Stimulated activated CD8-positive, alpha-beta memory T cell treated with anti-CD3 and anti-CD28 coated beads, Interleukin-15, amount 100 ng/mL, for 4 hours (primary cell): ENCODE measurements at places on chromosomes 2 and 18.

DNA sequence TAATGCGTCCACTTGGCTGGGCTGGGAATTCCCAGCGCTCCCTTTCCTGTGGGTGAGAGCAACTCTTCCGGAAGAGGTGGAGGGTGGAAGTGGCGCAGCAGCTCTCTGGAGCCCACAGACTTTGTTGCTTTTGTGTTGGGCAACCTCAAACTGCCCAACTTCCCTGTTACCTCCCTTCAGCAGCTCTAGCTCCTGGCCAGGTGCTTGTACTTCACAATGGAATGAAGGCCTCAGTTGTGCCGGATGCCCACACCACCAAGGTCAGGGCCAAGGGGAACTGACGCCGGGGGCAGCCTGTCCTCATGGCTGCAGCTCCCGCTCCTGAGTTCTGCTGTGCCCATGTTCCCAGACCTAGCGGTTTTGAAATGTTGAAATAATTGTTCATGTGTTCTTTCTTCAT, 322.9 kb downstream of the GALR1 start:
- no peak for DNase-seq

- DNase-seq: no peak
Observed at GRCh38 chr2:1995987-1996386, 251.7 kb upstream of the PXDN start.

DNA sequence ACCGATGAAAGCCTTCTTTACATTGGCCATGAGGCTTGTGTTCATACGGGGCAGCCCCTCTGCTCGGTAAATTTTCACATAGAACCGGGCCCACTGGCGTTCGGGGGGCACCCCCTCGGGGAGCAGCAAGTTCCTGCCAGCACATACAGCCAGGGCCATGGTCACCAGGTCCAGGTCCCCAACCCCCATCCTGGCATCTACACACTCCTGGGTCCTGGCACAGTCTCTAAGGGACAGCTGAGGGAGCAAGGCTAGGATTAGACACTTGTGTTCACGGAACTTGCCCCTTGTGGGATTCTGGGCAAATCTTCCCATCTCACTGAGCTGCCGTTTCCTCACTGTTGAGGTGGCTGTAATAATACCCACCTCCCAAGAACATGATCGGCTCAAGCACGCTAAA, 5.6 kb upstream of the OTOF start:
- DNase-seq: no peak

GRCh38 chr2:48883661-48884060, 128.1 kb upstream of the LHCGR start:
- DNase-seq: no peak

DNA sequence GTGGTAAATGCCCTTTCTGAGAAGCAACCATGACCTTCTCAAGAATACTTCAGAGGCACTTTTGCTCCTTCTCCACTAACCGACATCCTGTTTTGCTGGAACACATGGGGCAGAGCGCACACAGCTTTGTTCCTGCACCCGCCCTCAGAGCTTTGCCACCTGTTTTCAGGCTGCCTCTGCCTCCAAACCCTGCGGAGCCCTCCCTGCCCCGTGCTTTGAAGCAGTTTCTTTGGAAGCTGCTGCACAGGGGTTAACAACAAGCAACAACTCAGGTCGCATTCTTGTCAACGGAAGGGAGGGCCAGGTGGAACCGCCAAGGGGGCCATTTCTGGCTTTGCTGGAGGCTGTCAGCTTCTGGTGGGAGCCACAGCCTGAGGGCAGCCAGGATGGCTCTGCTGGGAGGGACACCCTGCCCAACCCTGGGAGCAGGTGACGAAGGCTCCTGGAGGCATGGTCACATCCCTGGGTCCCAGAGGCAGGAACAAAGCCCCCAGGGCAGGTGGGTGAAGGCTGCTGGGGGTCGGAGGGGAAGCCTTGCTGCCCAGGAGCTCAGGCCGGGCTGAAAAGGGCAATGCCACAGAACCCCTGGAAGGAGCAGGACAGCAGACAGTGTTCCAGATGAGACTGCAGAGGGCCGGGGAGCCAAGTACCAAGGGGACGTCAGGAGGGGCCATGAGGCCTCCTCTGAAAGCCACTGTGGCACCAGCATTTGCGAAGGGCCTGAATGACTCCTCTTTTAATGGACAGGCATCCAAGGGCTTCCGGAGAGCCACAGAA, 46.8 kb downstream of the MRPS5 start:
- no peak for DNase-seq

- no peak for DNase-seq
Observed at GRCh38 chr2:76793647-76794334, 728.4 kb downstream of the LRRTM4 start.

DNA sequence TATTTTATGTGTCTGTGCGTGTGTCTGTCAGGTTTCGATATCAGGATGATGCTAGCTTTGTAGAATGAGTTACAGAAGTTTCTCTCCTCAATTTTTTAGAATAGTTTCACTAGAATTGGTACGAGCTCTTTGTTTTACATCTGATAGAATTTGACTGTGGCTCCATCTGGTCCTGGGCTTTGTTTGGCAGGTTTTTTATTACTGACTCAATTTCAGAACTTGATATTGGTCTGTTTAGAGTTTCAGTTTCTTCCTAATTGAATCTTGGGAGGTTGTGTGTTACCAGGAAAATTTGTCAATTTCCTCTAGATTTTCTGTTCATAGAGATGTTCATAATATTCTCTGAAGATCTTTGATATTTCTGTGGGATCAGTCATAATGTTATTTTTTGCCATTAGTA, 289.4 kb upstream of the COL3A1 start:
- no peak for DNase-seq

DNA sequence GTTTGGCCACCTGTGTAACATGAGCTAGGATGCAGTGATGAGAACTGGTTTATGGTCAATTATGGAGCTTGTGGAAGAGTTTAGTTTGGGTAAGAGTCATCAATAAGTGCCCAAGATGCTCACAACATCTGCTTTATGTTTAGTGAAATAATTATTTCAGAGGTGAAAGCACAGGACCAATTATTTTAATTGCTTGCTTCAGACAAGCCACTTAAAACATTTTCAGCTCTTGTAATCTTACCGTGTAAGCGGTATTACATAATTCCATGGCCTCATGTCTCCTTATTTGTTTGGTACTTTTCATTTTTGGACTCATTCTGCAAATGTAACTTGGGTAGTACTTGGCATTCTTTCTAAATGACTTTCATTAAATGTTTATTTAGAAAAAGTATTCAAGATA, 5.4 kb downstream of the B3GNT2 start:
- no peak for DNase-seq

DNA sequence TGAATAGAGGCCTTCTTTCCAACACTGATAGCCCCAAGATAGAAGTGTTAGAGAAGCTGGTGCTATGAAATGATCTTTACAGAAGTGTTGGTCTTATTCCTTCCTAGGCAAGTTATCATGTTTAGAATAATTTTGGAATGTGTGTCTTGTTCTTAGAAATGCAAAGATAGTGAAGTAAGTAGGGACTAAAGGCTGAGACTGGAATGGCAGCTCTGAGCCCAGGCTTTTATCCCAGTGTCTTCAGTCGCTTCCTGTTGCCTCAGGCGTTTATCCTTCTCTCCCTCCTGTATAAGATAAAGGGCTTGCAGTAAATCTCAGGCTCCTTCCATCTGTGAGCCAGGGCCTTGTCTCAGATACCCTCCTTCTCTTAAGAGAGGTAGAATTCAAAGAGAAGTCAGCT, 218.1 kb downstream of the TPGS2 start:
- no peak for DNase-seq

DNA sequence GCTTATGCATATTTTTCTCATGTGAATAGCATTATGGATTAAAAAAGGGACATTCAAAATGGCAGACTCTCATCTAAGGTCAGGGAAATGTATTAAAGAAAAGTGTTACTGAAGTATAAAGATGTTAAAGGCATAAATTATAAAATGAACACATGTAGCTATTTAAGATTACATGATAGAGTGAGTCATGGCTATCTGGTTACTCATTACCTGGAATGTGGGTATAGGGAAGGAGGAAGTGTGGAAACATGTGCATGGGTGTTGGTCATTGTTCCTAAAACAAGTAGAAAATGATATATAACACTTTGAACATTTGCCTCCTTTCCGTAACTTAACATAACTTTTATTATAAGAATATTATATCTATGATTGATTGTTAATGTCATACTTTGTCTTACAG, 66.4 kb downstream of the MYO1B start:
- no peak for DNase-seq

GRCh38 chr2:3462493-3463104, 56.7 kb downstream of the ADI1 start:
- no peak for DNase-seq

DNA sequence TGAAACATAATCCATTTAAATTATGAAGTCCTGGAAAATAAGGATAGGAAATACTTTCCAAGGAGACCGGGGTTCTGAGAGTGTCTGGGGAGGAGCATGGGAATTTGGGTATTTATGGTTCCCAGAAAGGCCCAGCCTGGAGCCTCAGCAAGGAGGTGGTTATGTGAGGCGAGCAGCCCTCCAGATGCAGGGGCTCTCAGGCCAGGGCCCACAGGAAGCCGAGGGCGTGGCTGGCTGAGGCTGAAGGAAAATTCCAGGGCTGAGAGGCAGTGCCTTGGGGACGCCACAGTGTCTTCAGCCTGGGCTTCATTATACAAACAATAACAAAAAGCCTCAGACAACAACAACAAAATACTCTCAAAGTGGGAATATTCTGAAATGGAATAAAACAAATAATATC, 86.9 kb upstream of the SERPINE2 start:
- DNase-seq: no peak

DNA sequence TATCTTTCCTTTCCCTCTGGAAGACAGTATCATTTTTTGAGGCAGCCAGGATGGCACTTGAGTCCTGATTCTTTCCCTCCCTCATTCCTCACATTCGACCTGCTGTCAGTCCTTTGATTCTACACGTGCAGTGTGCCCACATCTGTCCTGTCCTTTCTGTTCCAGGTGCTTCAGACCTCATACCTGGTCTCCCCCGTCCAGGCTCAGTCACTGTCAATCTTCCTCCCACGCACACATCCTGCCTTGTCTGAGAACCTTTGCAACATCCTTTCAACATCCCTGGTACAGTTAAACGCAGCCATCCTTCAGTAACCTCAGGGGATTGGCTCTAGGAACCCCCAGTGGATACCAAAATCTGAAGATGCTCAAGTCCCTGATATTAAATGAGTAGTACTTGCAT, 10.1 kb downstream of the BCL2 start:
- no peak for DNase-seq

- DNase-seq: no peak
Observed at GRCh38 chr2:203878063-203878462, 10.5 kb downstream of the CTLA4 start.

GRCh38 chr2:152823905-152824304, 105.5 kb downstream of the ARL6IP6 start:
- no peak for DNase-seq

DNA sequence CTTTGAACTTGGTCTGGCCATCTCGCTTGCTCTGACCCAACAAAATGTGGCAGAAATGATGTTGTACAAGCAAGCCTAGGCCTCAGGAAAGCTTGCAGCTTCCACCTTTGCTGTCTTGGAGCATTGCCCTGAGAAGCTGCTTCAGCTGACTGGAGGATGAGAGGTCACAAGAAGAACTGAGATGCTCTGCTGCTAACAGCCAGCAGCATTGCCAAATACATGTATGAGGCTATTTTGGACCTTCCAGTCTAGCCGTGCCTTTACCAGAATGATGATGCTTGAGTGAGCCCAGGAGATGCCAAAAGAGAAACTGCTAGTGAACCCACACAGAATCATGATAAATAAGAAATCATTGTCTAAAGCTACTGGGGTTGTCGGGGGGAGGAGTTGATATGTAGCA, 13.2 kb upstream of the ITGAV start:
- DNase-seq: no peak

DNA sequence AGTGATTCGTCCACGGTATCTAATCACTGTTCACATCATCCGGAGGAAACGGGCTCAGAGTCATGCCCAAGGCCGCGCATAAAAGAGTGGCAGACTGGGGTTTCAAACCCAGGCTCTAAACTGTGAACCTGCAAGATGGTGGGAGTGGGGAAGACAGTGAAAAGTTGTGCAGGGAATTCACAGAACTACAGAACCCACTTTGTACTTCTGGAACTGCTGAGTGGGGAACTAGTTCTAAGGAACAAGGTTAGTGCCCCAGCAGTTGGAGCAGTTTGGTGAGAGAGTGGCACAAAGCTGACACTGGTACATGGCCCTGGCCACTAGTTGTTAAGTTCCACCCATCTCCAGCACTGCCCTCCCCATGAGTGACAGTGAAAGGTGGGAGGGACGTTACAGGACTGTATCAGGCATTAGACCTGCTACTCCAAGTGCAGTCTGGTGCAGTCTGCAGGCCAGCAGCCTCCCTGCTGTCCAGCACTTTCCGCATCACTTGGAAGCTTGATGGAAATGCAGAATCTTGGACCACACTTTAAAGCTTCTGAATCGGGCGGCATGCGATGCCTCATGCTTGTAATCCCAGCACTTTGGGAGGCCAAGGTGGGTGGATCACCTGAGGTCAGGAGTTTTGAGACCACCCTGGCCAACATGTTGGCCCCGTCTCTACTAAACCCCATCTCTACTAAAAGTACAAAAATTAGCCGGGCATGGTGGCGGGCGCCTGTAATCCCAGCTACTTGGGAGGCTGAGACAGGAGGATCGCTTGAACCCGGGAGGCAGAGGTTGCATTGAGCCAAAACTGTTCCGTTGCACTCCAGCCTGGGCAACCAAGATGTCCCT, 47.3 kb downstream of the C2orf42 start:
- DNase-seq: no peak

DNA sequence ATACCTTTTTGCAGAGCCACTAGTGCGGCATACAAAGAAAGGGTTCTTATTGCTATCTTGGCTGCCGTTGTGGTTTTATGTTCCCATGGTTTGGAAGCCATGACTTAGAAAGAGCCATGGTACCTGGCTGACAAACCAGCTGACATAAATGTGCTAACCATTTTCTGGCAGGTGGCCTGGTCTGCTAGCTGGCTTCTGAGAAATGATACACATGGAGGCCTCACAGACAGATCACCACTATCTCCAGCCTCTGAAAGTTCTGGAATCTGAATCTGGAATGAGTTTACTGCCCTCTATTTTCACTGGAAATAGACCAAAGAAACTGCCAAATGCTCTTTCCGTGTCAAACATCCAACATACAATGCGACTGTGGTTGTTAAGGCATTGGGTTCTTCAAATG, 123.7 kb downstream of the QPCT start:
- no peak for DNase-seq

GRCh38 chr18:57915865-57916582, 112.9 kb upstream of the ATP8B1 start:
- no peak for DNase-seq

GRCh38 chr18:74252039-74252395, 39.7 kb downstream of the CYB5A start:
- DNase-seq: no peak

GRCh38 chr2:28710545-28710944, 41.1 kb upstream of the PPP1CB start:
- no peak for DNase-seq

DNA sequence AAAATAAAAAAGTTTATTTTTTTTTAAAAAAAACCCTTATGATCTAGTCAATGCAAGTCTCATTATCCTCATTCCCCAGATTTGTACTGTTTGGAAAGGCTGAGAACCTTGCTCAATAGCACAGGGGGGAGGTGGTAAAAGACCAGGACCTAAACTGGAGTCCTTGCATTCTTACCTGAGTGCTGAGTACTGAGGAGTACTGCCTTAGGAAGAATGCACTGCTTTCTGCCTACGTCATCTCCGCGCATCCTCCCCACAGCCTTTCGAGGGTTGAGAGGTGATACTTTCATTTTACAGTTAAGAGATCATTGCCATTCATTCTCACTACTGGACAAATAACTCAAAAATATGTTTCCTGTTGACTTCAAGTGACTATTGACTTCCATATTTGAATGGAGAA, 73.8 kb downstream of the MAP3K20 start:
- DNase-seq: peak; percentile 16

GRCh38 chr2:38074764-38075506, 1.0 kb downstream of the CYP1B1 start:
- DNase-seq: no peak

GRCh38 chr2:128734521-128735295, 416.0 kb upstream of the HS6ST1 start:
- DNase-seq: no peak
